ENCODE measurements at places on chromosomes 4 and X.
A peak's percentile ranks its signal among the peaks of the same experiment; 100 is the strongest.

- no peak for DNase-seq
Observed at GRCh38 chrX:15849555-15849954, 5.1 kb downstream of the AP1S2 start.

DNA sequence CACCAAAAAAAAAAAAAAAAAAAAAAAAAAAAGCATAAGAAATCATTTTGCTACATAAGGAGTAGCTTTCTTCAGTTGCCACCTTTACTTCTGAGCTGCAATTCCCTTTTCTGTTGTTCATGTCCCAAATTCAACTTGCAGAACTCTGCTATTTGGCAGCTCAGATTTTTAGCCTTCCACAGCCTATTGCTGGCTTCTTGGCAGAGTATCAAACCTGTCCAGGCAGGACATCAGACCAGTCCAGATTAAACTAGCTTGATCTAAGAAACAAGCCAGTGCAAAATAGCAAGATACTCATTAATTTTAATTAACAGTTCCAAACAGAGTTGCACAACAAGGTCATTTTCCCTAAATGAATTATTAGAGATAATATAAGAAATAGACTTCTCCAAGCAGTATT is 123.6 kb upstream of the NR3C2 start:
- no peak for DNase-seq

- no peak for DNase-seq
Observed at GRCh38 chr4:141885112-141885511, 248.7 kb downstream of the IL15 start.

DNA sequence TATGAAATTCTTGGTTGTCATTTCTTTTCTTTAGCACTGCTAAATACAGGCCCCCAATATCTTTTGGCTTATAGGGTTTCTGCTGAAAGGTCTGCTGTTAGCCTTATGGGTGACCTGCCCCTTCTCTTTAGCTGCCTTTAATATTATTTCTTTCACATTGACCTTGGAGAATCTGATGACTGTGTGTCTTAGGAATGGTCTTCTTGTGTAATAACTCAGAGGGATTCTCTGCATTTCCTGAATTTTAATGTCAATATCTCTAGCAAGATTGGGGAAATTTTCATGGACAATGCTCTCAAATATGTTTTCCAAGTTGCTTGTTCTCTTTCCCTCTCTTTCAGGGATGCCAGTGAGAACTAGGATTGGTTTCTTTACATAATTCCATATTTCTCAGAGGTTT is 292.4 kb downstream of the SLC7A11 start:
- DNase-seq: no peak

- DNase-seq: no peak
Observed at GRCh38 chr4:139330283-139330682, 28.0 kb upstream of the NDUFC1 start.

GRCh38 chr4:156476359-156476758 is 495.2 kb downstream of the PDGFC start:
- DNase-seq: no peak

- no peak for DNase-seq
Observed at GRCh38 chr4:25826074-25826752, 36.6 kb downstream of the SEL1L3 start.

DNA sequence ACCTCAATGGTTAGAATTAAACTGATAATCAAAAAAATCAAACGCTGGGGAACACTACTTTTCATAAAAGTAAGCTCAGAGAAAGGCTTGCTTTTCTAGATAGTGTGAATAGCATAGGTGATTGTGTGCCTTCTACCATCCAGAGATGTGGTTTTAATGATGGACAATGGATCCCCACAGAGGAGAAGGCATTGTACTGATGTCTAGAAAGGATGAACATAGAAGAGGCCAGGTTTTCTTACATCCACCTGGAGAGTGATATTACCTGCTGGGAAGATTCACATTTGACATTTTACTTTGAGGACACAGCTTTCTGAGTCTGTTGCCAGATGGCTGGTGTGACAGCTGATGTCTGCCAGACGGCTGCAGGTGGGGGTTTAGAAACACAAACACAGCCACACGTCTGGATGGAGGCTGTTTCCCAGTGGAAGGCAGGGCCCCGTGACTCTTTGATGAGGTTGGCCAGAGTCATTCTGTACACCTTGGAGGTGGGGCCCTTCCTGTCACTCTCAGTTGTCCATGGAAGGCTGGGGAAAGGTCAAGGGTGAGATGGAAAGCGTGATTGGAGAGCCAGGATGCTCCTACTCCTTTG is 114.4 kb downstream of the PSAPL1 start:
- no peak for DNase-seq

DNA sequence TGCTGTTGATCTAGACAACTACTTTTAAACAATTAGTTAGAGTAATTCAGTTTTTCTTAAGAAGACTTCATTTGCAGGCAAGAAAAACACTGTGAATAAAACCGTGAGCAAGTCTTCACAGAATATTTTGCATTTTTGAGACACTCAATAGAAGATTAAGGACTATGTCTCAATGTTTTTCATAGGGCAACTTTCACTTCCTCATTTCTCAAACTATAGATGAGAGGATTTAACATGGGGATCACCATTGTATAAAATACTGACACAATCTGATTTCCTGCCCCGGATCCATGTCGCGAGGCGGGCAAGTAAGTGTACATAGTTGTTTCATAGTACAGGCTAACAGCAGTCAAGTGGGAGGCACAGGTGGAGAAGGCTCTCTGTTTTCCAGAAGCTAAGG is 108.8 kb upstream of the IGSF1 start:
- DNase-seq: no peak

GRCh38 chr4:915041-915474 is 17.1 kb downstream of the GAK start:
- DNase-seq: no peak

GRCh38 chrX:115650449-115650848 is 89.5 kb downstream of the PLS3 start:
- DNase-seq: no peak

DNA sequence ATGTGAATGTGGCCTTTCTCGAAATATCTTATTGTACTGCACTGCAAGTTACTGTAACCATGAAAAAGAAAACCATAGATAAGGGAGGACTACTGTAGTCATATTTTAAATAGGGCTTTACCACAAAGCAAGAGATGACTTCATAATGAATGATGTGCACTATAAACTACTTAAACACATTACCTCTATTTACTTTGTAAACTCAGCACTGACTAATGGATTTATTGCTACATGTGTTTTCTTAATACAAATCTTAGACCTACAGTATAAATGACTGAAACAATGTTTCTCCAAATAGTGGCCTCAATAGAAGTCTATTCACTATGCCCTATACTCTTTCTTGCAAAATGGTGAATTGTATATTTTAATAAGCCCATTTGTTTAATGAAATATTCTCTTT is 61.1 kb downstream of the HDX start:
- no peak for DNase-seq

- no peak for DNase-seq
Observed at GRCh38 chr4:17326756-17327155, 185.1 kb downstream of the QDPR start.

GRCh38 chr4:54318904-54319303 is 89.8 kb downstream of the PDGFRA start:
- peak; percentile 9 for DNase-seq

DNA sequence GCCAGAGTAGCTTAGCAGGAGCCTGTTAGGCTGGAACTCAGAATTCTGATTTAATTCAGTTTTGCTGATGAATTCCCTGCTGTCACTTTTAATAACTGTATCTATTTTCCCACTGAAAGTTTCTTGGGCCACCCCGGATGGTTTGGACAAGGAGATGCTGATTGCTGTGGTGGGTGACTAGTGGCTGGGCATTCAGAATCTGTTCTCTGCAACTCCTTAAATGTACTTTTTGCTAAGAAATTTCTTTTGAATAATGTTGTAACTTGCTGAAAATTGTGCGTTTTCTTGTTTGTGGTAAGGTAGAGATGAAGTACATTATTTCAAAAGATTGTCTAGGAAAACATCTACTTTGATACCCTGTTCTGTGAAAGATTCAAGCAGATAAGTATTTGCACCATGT is 2.4 kb downstream of the TLL1 start:
- no peak for DNase-seq

DNA sequence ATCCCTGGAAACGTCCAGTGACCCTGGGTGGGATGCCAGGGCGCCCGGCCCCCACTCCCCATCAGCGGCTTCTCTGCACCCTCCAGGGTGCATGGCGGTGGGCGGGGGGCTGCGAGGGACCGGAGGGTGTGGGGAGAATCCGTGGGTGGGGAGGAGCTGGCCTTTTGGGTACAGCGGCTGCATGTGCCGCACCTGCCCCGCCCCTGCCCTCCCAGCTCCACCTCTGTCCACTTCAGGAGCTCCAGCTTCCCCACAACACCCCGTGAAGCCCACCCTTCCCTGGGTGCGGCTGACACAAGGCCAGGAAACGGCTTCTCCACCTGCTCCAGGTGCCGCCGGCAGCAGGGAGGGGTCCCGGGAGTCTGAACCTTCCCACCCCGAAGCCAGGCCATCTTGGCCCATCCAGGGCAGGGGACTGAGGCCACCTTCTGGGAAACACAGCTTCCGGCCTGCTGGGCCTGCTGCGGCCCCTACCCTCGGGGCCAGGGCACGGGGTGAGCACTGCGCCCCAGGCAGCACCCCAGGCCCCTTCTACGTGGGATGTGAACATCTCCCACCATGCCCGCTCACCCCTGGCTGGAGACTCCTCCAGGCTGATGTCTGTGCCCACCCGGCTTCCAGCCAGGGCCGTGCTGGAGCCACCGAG is 34.6 kb downstream of the CPLX1 start:
- DNase-seq: no peak

DNA sequence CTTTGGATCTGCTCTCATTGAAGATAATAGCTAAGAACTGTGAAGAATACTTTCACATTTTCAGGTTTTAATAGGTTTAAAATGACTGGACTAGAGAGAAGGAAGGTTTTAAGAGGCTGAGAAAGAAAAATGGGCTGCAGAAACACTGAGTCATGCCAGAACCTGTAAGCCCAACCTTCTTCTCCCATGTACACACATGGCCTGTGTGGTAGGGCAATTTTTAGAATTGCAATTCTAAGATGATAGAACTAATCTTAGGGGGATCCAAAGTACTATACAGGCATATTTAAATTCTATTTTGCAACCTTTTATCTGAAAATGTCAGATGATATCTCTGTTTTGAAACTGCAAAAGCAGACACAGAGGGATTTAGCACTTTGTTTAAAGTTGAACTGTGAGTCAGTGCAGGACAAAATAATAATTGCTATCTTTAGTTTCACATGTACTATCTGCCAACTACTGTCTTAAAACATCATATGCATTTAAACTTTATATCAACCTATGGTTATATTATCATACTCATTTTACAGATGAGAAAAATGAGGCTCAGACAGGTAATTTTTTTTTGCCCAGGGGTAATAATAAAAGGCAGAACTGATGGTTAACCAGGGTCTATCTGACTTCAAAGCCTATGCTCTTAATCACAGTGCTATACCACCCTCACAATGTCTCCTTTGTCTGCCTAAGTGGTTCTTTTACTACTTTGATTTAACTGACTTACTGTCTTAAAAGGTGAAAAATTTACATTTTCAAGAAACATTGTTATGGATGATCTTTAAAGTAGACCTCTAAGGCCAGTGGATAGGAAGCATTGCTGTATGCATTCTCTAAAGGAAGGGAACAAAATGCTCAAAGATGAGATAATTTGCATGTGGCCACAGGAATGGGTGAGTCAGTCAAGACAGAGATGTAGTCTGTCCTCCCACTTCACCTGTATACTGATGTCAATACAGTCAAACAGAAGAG is 4.3 kb downstream of the TMPRSS11E start:
- DNase-seq: no peak

DNA sequence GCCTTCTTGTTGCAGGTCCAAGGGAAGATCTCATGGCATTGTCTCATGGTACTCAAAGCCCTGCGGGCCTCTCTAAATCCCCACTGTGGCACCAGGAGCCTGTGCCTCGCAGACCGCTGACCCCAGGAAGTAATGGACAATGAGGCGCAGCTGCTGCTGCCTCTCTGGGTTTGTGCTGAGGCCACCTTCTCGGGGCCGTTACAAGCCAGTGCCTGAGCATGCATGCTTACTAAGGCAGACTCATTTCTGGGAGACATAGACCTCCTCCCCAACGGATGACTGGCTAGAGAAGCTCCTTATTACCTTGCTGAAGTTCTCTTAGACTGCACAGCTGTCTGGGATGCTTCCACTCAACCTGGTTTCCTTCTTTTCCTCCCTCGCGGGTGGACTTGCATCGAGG is 1.3 kb downstream of the BDH2 start:
- DNase-seq: no peak

DNA sequence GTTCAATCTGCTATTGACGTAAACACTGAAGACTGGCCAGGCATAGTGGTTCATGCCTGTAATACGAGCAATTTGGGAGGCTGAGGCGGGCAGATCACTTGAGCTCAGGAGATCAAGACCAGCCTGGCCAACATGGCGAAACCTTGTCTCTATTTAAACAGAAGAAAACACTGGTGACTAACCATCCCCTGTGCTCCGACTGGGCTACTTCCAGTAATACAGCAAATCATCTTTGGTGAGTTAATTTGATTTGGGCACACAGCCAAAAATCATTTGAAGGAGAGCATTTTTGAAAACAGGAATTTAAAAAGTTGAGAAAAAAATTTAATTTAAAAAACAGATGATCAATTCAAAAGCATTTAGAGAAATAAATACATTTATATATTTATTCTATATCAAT is 52.0 kb downstream of the SEC24D start:
- DNase-seq: no peak

- DNase-seq: no peak
Observed at GRCh38 chrX:31397119-31397518, 325.3 kb upstream of the FTHL17 start.

DNA sequence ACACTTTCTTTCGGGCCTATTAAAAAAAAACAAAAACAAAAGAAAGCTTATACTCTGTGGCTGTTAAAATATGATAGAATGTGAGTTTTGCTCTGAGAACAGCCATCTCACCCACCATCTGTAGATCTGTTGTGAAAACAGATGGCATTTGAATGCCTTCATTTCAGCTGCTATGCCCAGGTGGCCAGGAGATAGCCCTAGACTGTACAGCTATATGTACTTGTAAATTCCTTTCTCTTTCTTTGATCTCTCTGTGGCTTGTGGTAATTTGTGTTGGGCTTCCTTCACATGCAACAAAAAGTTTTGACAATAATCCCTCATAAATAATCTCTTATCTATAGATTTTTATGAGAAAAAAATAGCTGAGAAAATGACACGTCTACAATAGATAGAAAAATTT is 38.1 kb downstream of the PNPLA4 start:
- DNase-seq: no peak

DNA sequence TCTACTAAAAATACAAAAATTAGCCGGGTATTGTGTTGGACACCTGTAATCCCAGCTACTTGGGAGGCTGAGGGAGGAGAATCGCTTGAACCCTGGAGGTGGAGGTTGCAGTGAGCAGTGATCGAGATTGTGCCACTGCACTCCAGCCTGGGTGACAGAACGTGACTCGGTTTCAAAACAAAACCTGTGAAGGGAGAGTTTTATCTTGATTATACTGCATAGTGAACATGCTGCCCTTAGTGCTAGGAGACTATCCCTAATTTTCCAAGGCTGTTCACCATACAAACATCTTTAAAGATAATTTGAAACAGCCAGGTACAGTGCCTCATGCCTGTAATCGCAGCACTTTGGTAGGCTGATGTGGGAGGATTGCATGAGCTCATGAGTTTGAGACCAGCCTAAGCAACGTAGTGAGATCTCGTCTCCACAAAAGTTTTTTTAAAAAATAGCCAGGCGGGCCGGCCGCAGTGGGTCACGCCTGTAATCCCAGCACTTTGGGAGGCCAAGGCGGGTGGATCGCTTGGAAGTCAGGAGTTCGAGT is 6.2 kb downstream of the AFF1 start:
- DNase-seq: no peak

Data from stimulated activated CD4-positive, alpha-beta T cell treated with anti-CD3 and anti-CD28 coated beads, Interleukin-4, amount 100 ng/mL, for 24 hours (primary cell).